ENCODE measurements at places on chromosomes 5 and 9.

DNA sequence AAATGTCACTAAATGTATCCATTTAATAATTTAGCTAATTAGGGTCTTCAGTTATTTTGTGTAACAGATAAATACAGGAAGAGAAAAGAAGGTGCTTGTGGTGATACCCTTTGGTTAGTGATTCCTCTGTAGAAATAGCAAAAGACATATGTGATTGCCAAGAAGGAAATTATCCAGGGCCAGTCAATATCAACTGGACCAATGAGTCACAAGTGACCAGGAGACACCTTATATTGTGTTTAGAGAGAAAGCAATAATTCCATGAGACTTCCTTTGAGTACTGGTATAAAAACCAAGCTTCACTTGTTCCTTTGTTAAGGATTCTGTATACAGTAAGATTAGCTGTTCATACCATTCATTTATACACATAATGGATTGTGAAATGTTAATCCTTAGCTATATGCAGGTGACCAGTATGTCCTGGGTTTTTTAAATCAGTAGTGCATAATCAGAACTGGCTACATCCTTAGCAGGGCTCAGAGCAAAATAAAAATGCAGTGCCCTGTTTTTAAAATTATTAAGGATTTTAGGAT, 11.7 kb upstream of the F2R start:
- DNase-seq: no peak

GRCh38 chr5:77305956-77306355, 95.5 kb downstream of the PDE8B start:
- no peak for DNase-seq

DNA sequence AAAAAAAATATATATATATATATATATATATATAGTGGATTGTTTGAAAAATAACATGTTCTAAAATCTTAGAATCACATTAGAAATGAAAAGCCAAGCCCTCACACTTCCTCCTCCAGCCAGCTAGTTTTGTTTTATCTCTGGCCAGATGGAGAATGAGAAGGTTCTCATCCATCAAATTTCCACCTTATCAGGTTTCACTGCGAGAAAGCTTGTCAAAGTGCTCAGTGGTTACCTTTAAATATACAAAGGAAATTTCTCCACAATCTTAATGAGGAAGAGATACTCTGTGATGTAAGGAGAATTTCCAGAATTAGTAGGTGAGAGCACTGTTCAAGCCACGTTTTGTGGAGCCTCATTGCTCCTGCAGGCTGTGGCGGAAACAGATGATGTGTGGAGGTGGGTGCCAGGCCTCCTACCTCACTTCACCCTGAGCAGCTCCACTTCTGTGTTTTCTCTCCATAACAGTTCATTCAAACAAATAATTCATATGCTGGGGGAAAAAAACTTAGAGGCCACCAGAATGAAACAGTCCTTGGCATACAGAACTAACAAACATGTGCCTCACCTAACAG, 71.9 kb downstream of the CDK5RAP2 start:
- DNase-seq: no peak

- DNase-seq: no peak
Observed at GRCh38 chr5:54997081-54997480, 11.7 kb upstream of the ESM1 start.

- DNase-seq: no peak
Observed at GRCh38 chr9:127092041-127092608, 30.3 kb downstream of the ANGPTL2 start.

DNA sequence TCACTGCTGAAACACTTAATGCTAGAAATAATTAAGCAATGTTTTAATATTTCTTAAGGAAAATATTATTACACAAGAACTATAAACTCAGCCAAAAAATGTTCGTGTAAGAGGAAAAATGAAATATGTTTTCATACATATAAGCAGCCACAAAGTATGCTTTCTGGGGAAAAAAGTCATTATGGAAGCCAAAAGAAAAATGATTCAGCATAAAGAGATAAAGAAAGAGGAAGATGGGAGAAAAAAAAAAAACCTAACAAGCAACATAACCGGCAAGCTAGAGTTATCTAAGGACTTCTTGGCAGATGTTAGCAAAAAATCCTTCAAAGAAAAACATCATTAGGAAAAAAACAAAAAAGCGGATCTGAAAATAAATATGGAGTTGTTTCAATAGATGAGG, 179.1 kb downstream of the MUSK start:
- DNase-seq: no peak

GRCh38 chr5:135880278-135880677, 15.4 kb downstream of the IL9 start:
- DNase-seq: no peak

DNA sequence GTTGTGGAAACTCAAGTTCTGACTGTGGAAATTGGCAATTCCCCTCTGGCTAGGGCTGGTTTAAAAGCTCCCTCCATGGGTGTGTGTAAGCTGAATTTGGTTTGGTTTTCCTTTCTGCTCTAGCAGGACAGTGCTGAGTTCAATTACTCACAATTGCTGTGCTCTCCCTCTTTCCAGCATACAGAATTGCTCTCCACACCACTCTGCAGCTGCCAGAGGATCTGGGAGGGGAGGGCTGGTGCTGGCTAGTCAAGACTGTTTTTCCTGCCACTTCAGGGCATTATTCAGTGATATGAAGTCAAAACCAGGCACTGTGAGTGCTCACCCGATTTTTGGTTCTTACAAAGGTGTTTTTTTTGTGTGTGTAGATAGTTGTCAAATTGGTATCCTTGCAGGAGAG, 336.9 kb upstream of the SLC24A2 start:
- no peak for DNase-seq

DNA sequence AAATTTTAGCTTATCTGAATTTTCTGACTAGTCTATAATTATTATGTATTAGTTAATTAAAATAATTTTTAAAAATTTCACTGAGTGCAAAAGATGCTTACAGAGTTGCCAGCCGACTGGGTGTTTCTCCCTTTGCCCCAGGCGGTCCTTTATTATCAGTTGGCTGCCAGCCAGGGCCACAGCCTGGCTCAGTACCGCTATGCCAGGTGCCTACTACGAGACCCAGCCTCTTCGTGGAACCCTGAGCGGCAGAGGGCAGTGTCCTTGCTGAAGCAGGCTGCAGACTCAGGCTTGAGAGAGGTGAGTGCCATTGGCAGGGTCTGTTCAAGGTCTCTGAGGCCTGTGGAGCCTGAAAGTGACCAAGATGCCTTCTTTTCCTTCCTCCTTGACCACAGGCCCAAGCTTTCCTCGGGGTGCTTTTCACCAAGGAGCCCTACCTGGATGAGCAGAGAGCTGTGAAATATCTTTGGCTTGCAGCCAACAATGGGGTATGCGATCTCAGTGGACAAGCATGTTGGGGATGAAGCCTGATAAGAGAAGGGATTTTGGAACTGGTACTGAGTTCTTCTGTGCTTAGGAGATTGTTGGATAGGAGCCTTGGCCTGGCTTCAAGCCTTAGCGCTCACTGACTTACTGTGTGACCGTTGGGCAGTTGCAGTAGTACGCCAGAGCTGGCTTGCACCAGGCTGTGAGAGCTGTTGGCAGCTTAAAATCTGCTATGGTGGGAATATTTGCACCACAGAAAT, 10.6 kb downstream of the DELE1 start:
- no peak for DNase-seq

DNA sequence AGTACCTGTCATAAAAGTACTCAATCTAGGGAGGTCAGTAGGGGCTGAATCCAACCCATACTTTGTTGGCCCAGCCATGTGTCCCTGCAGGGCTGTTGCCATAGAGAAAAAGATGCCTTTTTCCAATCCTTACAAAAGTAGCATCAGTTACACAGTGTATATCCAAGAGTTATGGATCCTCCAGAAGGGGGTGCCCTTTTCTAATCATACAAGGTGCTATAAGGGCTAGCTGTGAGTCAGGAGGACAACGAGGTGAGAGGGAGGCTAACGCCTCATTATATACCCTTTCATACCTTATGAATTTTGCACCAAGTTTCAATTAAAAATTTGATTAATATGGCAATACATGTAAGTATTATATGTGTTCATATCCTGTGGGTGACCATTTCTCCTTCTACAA, 4.8 kb downstream of the KIAA0825 start:
- DNase-seq: no peak

DNA sequence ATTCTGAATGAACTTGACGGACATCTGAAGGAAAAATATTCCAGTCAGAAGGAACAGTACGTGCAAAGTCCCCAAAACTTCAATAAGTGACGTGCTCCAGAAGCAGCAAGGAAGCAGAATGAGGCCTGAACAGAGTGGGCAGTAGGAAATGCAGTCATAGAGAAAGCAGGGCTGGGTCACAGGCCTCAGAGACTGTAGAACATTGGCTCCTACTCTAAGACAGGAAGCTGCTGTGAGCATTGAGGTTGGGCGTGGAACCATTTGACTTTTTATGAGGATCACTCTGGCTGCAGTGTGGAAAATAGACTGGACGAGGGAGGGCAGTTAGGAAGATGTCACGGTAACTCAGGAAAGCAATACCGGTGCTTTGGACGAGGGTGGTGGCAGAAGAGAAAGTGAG, 64.0 kb downstream of the DOCK8 start:
- DNase-seq: no peak

DNA sequence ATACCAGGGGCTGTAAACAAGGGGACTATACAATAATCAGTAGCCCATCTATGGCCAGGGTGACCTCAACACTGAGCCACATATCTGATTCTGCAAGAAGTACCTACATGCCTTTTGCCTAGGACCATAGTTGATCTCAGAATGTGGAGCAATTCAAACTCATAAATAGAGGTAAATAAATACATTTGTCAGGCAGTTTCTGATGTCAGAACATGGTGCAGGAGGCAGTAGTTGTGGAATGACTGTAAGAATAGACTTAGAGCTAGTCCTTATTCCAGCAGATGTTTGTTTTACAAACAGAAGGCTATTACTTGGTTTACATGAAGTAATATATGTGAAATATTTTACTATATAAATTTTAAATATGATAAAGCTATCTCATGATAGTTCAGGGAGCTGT, 330.7 kb upstream of the DAB2 start:
- DNase-seq: no peak

GRCh38 chr5:95235439-95235982, 49.4 kb downstream of the MCTP1 start:
- no peak for DNase-seq

- no peak for DNase-seq
Observed at GRCh38 chr9:127960410-127961154, 20.2 kb downstream of the EEIG1 start.

DNA sequence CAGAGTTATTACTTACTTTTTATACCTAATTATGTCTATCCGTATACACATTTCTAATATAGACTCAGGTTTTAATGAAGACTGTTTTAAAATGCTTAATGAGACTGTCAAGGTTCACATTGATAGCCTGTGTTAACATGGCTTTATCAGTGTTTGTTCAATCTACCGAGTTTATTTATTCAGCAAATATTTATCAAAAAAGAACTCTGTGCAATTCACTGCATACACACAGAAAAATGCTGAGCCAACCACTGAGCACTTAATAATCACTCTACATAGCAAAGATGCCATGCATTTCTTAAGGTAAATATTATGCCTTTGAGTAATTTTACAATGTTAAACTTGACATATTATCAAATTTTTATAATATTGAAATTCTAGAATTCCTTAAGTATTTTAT, 428.2 kb downstream of the ANXA1 start:
- DNase-seq: no peak

DNA sequence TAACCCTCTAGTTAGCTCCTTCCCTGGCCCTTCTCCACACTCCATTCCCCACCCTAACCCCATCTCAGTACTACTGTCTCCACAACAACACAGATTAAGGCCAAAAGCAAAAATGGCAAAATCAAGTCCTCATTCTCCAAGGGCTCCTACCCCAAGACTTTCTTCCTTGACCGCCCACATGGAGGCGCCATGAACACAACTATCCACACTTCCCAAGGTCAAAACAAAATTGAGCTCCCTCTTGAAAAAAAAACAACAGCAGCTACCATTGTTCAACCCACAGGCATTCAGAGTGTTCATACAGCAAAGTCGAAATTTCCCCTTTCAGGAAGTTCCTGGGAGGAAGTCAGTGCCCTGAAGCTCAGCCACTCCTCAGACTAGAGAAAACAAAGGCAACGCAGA, 54.4 kb downstream of the GNAQ start:
- DNase-seq: peak; percentile 68

DNA sequence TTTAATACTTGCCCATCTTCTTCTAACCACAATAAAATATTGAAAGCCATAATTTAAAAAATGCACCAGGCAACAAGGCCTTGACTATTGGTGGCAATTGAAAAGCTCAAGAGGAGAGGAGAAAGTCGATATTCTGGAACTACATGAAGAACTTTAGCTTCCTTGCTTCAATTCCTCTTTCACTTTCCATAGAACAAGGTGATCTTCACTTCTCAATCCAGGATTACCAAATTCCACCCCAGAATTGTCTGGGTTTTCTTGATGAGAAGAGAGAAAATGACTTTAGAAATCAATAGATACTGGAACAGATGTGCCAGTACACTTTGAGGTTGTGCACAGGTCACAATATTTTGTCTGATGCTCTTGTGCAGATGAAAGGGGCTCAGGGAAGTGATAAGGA, 52.2 kb downstream of the PTCD2 start:
- DNase-seq: no peak

DNA sequence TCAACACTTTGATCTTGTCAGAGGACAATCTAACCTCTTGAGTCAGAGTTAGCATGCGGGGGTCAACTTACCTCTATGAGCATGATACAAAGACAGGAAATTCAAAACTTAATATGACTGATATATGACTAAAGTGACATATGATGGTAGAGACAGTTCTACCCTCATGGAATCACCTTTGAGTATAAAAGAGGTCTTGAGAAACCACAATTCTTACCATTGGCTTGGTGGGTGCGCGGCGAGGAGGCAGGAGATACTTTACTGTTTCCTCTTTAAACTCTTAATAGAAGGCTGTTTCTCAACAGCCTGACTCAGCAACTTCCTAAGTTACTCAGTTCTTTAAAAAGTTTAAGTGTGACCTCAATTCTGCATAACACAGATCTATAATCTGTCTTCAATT, 372.8 kb downstream of the KIAA0825 start:
- no peak for DNase-seq

GRCh38 chr5:93580927-93581445, at the start of gene NR2F1-AS1:
NR2F1-AS1 (minus strand) TSS chr5:93581219.
- no peak for DNase-seq

DNA sequence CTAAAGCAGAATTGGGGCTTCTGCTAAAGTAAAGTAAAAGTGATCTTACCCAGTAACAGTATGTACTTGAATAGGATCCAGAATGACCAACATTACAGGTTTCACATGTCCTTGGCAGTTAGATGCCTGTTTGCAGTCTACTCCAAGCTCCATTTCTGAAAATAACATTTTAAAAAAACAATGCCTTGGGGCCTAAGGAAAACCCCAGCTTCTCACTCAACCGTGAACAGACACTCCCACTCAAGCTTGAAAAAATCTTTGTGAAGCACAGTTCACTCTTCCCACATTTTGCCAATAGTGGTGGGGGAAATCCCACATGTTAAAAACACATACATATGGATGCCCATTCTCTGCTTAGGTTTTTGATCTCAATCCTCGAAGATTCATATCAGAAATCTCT, 304.1 kb downstream of the ARRDC3 start:
- DNase-seq: no peak

All from liver (tissue), 10 donors.